ENCODE measurements at places on chromosomes 4 and X. TPM values are rescaled to one million over a fixed set of nuclear protein-coding genes. Genes with fewer than 3 reads are reported as not detected.

- no peak overlapping the region for H3K4me3 ChIP-seq
- H3K27ac ChIP-seq: no peak overlapping the region
- H3K36me3 ChIP-seq: no peaks in the 10 kb centered on the region
- peaks cover 3% of the 10 kb centered on the region for H3K4me1 ChIP-seq
- no peaks in the 10 kb centered on the region for H3K27me3 ChIP-seq
- DNase-seq: no peak
These were observed 175.2 kb downstream of the ADGRL3 start for GRCh38 chr4:61375301-61375700.

GRCh38 chr4:860561-860960 lies 34.6 kb upstream of the CPLX1 start:
- H3K4me1 ChIP-seq: no peaks in the 10 kb centered on the region
- no peak for DNase-seq
- no peak overlapping the region for H3K27ac ChIP-seq
- H3K36me3 ChIP-seq: peaks cover 60% of the 10 kb centered on the region
- H3K4me3 ChIP-seq: peak overlapping the region; percentile 53
- H3K27me3 ChIP-seq: peaks cover 6% of the 10 kb centered on the region

DNA sequence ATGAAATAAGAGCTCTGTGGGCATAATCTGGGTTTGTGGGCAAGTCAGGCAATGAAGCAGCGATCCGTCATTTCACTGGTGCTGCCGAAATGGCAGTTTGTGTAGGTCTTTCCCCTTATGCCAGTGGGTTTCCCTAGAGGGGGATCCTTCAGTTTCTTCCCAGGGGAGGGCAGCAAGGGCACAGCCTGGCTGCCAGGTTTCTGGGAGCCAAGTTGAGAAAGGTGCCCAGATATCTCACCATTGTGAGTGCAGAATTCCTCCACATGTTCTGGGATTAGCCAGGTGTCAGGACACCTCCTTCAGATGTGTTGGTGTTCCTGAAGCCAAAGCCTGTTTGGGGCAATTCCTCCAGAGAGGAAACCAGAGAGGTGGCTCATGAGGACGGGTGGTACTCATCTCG lies 28.0 kb downstream of the MSX1 start:
- no peak overlapping the region for H3K27ac ChIP-seq
- no peaks in the 10 kb centered on the region for H3K36me3 ChIP-seq
- no peaks in the 10 kb centered on the region for H3K4me1 ChIP-seq
- no peak for DNase-seq
- no peak overlapping the region for H3K4me3 ChIP-seq
- no peaks in the 10 kb centered on the region for H3K27me3 ChIP-seq

- no peaks in the 10 kb centered on the region for H3K4me1 ChIP-seq
- peaks cover 3% of the 10 kb centered on the region for H3K27me3 ChIP-seq
These were observed 251.9 kb downstream of the TECRL start for GRCh38 chr4:64157397-64157796.

DNA sequence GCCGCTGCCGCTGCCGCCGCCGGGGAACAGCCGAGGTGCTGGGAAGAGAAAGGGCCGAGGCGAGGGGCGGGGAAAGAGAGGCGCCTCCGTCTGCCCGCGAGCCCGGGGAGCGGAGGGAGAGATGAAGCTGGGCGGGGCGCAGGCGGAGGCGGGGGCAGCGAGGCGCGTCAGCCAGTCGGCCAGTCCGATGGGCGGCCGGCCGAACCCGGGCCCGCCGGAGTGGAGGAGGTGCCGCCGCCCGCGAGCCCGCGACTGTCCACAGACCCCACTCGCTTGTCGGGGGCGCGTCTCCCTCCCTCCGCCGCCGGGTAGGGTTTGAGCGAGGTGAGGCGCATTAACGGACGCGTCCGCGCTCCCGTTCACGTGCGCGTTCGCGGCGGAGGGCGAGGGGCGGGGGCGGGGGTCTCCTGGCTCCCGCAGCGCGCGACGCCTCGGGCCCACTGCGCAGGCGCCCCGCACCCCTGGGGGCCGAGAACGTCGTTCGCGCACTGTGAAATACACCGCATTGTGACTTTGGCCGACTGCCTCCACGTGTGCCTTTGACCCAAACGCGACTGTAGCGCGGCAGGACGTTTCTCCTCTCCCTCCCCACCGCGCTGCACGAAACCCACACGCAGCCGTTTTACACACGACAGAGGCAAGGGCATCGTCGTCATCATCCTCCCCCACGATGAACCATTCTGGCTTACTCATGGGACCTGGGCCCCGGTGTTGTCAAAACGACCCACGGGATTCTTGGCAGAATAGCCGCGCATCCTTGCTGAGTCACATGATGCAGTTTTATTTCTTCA lies at the start of gene NUDT11:
TSS of gene NUDT11 (minus strand) at position 92 of the 791 bp plus-strand sequence. CDS start 148 bp downstream, outside the sequence.
- peak within 1 kb of the TSS; percentile 88 for H3K4me3 ChIP-seq
- peaks cover 5% of the 10 kb centered on the region for H3K27me3 ChIP-seq
- no peak within 1 kb of the TSS for H3K27ac ChIP-seq
- no peaks in the 10 kb centered on the region for H3K4me1 ChIP-seq
- H3K36me3 ChIP-seq: no peaks in the 10 kb centered on the region

The SLC6A14 gene
- not detected for total RNA-seq

- no peak for DNase-seq
- no peak overlapping the region for H3K4me3 ChIP-seq
- H3K4me1 ChIP-seq: peaks cover 5% of the 10 kb centered on the region
- H3K27me3 ChIP-seq: no peaks in the 10 kb centered on the region
- no peaks in the 10 kb centered on the region for H3K36me3 ChIP-seq
These were observed 54.0 kb downstream of the SLC9A7 start for GRCh38 chrX:46704767-46705386.

- DNase-seq: no peak
- peaks cover 3% of the 10 kb centered on the region for H3K27me3 ChIP-seq
- H3K27ac ChIP-seq: no peak overlapping the region
- H3K36me3 ChIP-seq: no peaks in the 10 kb centered on the region
These were observed 177.3 kb upstream of the PABPC5 start for GRCh38 chrX:91257388-91257787.
